ENCODE measurements at places on chromosomes 5 and 9.

DNA sequence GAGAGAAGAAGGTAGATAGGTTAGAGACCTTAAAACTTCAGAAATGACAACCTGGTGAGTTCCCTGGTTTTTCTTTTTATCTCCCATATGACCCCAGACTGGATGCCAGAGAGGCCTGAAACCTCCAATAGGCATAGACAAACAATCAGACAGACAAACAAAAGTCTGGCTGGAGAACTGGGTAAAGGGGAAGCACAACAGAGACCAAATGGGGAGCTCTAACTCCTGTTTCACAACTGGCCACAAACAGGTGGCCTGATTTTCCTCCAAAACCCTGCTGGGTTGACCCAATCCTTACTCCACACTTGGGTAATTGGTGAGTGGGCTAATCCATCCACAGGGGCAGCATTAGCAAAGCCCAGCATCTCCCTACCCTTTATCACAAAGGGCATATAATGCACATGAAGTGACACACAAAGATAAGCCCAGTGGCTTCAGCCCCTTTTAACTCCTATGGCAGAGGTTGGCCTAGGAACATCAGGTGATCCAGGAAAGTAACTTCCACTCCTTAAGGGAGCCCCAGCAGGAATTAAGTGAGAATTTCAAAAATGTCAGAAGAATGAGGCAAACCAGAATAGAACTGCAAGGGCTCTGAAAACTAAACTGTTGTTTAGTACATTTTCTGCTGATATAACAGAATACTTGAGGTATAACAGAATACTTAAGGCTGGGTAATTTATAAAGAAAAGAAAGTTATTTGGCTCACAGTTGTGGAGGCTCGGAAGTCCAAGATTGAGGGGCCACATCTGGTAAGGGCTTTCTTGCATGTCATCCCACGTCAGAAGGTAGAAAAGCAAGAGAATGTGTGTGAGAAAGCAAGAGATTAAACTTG is 60.9 kb upstream of the ROR2 start:
- peak; percentile 24 for DNase-seq

GRCh38 chr5:147190331-147190730 is 44.5 kb upstream of the STK32A start:
- no peak for DNase-seq

DNA sequence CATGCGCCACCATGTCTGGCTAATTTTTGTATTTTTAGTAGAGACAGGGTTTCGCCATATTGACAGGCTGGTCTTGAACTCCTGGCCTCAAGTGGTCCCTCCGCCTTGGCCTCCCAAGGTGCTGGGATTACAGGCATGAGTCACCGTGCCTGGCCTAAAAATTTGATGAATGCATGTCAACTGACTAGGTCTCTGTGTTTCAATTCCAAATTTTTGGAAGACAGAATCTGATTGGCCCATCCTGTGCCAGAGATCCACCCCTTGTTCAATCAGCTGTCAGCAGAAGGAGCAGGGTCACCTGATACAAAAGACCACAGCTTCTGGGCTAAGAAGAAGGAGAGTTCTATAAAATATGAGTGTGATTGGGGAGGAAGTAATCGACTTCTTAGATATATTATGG is 43.5 kb upstream of the COL15A1 start:
- no peak for DNase-seq

DNA sequence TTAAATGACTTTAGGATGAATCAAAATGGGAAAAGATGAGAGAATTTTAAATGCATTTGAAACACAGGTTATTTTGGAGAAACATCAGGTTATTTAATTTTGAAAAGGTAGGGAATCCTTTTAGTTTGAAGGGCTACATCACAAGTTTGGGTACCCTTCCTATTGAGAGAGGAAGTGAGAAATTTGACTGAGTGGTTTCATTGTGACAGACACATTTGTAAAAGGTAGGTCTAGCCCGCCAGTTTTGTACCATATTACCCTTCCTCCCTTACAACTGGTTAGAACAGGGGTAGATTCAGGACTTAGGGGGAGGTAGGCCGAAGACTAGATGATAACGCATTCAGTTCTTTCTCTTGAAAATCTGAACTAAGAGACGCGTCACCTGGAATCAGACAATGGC is 464.2 kb downstream of the EBF1 start:
- DNase-seq, result no peak

GRCh38 chr5:136621743-136622142 is 256.4 kb upstream of the TRPC7 start:
- DNase-seq, result no peak

GRCh38 chr9:3846573-3846972 is 320.8 kb upstream of the RFX3 start:
- DNase-seq, result no peak

GRCh38 chr9:5315187-5315923 is 10.8 kb upstream of the RLN2 start:
- DNase-seq, result no peak

DNA sequence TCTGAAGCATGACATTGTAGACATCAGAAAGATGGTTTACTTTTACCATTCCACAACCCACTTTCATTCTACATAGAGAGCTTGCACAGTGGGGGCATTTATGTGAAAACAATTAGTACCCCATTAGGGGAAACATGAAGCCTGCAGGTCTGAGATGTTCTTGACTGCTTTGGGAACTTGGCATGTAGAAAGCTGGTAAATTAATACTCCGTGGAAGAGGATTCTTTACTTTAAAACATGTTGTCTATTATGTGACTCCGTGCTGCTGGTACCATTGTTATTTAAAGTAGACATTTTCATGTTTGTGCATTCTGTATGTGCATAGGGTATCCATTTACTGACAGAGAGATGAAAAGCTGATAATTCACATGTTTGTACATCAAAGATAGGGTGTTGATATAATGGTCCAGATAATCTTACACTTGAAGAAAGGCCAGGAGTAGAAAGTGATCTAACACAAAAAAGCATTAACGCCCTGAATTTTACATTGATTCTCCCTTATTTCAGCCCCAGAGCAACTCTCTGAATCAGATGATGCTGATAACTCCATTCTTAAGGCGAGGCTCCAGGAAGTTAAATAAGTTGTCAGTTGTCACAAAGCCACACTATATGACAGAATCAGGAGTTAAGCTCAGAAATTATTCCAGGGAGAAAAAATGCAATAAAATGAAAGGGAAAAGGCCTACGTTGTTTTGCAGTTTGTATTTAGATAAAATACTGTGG is 50.1 kb upstream of the CD180 start:
- no peak for DNase-seq

GRCh38 chr5:67015541-67016191 is 180.9 kb downstream of the CD180 start:
- DNase-seq, result peak; percentile 44

DNA sequence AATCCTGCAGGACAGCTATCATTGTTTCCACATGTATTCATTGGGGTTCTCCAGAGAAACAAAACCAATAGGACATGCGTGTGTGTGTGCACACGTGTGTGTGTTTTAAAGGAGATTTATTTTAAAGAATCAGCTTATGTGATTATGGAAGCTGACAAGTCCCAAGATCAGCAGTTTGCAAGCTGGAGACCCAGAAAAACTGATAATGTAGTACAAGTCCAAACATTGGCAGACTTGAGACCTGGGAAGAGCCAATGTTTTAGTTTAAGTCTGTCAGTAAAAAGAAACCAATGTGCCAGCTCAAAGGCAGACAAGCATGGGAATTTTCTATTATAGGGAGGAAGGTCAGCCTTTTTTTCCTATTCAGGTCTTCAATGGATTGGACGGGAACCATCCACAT is 35.3 kb downstream of the ADRB2 start:
- DNase-seq, result no peak

GRCh38 chr5:74206579-74207550 is 433.7 kb downstream of the ENC1 start:
- no peak for DNase-seq

DNA sequence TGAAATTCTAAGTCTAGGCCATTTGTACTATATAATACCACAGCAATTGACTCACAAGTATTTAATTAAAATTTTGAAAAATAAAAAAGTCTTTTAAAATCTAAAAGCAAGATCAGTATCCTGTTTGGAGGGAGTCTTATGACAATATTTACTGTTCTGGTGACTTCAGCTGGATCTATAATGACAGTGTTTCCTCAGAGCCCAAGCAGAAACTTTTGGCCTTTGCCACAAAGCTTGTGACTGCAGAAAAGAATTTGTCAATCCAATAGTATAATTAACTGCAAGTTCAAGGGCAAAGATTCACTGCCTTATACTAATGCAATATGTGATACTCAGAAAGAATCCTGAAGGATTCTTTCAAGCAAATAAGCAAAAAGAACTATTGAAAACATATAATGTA is 49.6 kb upstream of the RAPGEF6 start:
- peak; percentile 40 for DNase-seq

DNA sequence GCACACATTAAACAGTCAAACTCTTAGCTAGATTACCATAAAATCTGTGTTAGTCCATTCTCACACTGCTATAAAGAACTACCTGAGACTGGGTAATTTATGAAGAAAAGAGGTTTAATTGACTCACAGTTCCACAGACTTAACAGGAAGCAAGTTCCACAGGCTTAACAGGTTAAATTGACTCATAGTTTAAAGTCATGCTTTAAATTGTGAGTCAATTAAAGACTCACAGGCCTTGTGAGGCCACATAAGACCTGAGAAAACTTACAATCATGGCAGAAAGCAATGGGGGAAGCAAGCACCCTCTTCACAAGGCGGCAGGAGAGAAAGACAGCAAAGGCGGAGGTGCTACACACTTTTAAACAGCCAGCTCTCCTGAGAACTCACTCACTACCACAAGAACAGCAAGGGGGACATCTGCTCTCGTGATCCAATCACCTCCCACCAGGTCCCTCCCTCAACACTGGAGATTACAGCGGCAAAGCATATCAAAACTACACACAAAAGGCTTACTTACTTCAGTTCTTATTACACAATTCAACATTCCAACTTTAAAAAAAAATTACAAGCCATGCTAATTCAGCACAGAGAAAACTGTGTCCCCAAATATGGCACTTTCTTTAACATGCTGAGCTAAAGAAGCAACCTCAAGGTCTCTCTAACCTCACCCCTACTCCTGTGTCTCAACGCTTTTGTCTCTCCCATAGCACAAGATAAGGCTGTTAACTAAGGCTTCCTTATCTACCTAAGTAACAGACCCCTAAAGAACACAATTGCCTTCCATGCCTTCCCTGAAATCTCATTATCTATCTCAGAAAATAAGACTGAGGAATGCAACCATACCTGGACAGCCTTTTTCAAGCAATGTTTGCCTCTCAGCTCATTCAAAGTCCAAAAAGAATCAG is 805.1 kb downstream of the NR2F1-AS1 start:
- no peak for DNase-seq

- DNase-seq, result no peak
Observed at GRCh38 chr5:1246711-1247431, 21.7 kb downstream of the SLC6A18 start.

DNA sequence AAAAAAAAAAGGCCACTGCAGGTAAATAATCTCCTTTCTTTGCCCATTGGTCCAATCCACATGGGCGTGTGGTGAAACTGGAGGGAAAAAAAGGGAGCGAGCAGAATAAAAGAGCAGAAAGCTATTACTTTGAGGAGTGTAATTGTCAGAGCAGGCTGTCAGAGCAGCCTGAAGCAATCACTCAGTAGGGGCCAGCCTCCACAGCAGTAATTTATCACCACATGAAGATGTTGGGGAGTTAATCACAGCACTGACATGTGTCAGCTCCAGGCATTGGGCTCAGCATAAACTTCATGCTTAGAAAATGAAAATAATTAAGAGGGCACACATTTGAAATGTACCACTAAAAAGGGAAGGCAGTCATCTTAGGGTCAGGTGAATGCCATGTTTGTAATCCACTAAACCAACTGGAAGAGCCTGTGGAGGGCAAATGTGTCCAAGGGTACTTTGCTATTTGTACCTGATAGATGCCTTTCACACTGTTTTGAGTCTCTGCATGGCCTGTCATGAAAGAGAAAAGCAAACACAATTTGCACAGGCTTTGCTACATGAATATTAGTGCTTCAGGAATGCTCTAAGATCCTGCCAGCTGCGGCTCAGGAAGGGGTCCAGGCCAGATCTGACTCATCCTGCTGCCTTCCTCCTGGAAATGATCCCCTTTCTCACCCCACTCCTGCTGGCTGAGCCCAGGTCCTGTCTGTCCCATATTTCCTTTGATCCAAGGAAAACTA is 2.9 kb upstream of the PTGER4 start:
- no peak for DNase-seq

DNA sequence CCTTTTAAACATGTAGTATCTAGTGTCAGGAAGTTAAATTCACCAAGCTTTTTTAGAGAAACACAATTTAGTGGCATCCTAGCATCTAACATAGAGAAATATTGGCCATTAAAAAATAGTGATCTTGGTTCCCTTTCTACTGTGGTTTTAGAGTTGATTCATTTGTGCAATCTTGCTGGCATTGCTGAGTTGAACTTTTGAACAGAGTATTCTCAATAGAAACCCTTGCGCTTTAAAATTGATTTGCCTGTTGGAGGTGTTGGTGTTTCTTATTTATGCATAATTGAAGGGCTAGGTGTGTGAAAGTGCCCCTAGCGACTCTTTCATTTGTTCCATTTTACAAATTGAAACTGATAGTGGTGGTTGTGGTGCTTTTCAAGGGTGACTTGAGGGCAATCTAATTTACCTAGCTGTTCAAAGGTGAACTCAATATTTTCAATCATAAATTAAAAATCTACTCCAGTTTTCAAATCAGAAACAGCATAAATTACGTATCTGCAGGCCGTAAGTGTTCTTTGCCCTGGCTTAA is 73.0 kb upstream of the MPDZ start:
- no peak for DNase-seq

- no peak for DNase-seq
Observed at GRCh38 chr9:73515216-73515615, 363.6 kb downstream of the ANXA1 start.

- no peak for DNase-seq
Observed at GRCh38 chr5:58635416-58635815, 52.5 kb downstream of the RAB3C start.

- no peak for DNase-seq
Observed at GRCh38 chr5:92504346-92504745, 1076.7 kb downstream of the NR2F1-AS1 start.

- peak; percentile 63 for DNase-seq
Observed at GRCh38 chr5:77630114-77630680, 8.3 kb downstream of the OTP start.

DNA sequence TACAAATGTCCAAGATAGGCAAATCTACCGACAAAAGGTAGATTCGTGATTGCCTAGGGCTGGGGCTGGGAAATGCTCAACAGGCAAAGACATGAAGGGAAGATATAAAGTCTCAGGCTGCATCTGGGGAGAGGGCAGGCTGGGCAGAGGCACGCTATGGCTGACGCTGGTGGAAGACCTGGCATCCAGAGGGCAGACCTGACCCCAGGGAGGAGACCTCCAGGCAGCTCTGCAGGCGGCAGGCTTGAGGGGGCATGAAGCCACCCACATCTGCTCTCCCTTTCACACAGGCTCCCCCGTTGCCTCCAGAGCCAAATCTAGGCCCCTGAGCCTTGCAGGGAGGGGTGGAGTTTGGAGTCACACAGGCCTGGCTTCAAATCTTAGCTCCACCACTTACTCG is 145.5 kb downstream of the PAX5 start:
- DNase-seq, result no peak

- no peak for DNase-seq
Observed at GRCh38 chr5:153043886-153044285, 446.6 kb upstream of the GRIA1 start.

Measured in inflammatory macrophage (primary cell).